ENCODE measurements at places on chromosomes 5 and 9.

GRCh38 chr5:125033602-125034001 is 287.2 kb upstream of the ZNF608 start:
- DNase-seq, result no peak

GRCh38 chr5:17081142-17081541 is 136.3 kb upstream of the BASP1 start:
- DNase-seq, result no peak

GRCh38 chr5:126941403-126941802 is 89.0 kb downstream of the MARCHF3 start:
- DNase-seq, result no peak

GRCh38 chr5:43540746-43541145 is 16.1 kb downstream of the PAIP1 start:
- DNase-seq, result no peak

DNA sequence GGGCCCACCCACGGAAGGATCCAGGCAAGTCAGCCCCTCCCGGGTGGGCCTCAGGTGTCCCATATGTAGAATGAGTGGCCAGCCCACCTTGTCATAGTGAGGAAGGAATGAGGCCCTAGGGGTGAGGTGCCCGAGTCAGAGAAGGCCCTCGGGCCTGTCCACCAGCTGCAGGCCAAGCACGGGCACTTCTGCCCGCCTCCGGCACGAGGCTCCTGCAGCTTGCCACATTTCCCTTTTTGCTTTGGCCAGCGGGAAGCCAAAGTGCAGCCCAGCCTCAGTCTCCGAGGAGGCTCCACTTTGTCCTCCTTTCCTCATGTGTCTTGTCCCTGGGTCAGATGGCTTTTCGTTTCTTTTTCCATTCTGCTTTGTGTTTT is 72.9 kb downstream of the PSMB7 start:
- no peak for DNase-seq

DNA sequence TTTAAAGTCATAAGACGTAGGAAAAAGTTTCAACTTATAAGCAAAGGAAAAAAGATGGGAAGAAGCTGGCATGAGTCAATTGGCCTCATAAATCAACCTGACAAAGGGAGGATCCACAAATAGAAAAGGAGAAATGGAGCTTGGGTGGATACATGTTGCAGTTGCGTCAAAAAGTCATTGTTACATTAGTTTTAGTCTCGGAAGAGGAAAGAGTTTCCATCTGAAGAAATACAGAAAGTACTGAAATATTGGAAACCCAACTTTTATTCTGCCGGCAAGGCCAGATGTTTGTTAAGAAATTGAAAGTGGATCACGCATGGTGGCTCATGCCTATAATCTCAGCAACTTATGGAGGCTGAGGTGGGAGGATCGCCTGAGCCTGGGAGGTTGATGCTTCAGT is 11.3 kb upstream of the TIMD4 start:
- DNase-seq, result no peak

- no peak for DNase-seq
These were observed 16.2 kb upstream of the FSD1L start for GRCh38 chr9:105431424-105432246.

GRCh38 chr9:14893280-14893679 is 16.9 kb downstream of the FREM1 start:
- DNase-seq, result no peak

DNA sequence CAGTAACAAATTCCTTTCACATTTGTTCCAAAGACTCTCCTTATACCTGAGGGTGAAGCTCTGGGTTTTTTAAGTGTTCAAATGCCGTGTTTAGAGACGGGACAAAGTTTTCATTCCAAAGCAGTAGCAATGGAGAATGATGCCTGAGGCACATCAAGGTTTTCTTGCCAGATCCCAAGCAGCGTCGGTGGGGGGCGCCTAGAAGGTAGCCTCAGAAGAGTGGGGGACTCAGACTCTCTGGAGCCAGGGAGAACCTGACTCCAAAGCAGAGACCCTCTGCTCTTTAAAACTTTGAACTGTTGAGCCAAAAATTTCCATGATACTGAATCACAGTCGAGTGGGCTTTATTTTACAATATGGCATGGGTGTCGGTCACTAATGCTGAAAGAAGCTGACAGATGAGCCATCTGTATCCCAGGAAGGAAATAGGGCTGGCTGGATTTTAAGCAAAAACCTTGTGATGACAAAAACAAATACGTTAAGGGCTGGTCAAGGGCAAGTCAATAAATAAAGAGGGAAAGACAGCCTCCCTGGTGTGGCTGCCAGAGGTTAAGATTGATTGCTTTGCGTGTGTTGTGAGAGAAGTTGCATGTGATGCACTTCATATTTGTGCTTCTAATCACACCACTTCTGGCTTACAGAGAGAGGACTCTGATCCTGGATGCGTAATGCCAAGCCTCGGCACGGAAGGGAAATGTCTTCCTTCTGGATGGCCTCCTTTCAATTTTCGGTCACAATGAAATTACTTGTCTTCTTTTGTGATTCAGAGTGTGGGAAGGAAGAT is 161.1 kb upstream of the EFNA5 start:
- no peak for DNase-seq

GRCh38 chr9:108468364-108468763 is 387.4 kb downstream of the ACTL7B start:
- peak; percentile 39 for DNase-seq

DNA sequence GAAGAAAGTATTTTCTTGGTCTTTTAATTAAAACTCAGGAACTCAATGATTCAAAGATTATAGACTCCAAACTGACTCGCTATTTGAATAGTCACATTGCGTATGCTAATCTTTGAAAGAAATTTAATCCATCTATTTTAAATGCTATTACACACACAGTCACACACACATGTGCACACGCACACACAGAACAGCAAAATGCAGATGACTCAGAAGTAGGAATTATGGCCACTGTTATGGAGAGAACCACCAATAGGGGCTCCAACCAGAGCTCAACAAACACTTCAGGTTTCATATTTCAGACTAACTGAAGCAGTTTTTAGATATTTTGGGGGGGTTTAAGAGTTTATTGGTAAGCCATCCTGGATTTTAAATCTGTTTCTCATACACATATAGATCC is 1917.9 kb downstream of the EFNA5 start:
- no peak for DNase-seq

- peak; percentile 60 for DNase-seq
These were observed 120.3 kb downstream of the INVS start for GRCh38 chr9:100219347-100219746.

GRCh38 chr9:108109927-108110690 is 620.5 kb upstream of the KLF4 start:
- DNase-seq, result no peak

GRCh38 chr5:171032435-171032973 is 170.7 kb downstream of the RANBP17 start:
- DNase-seq, result no peak

GRCh38 chr5:103561685-103562452 is 720 bp downstream of the NUDT12 start:
- no peak for DNase-seq

- peak; percentile 3 for DNase-seq
These were observed 149.5 kb downstream of the BAAT start for GRCh38 chr9:101235105-101235866.

GRCh38 chr5:124179819-124180218 is 566.6 kb downstream of the ZNF608 start:
- no peak for DNase-seq

Data from activated CD4-positive, alpha-beta T cell treated with anti-CD3 and anti-CD28 coated beads, Interleukin-2, Interleukin-6, amounts not matched to agents 100 ng/mL and 50 ng/mL, durations not matched to agents 16 hours and 8 hours (primary cell).